ENCODE measurements at places on chromosomes 12 and 14.

DNA sequence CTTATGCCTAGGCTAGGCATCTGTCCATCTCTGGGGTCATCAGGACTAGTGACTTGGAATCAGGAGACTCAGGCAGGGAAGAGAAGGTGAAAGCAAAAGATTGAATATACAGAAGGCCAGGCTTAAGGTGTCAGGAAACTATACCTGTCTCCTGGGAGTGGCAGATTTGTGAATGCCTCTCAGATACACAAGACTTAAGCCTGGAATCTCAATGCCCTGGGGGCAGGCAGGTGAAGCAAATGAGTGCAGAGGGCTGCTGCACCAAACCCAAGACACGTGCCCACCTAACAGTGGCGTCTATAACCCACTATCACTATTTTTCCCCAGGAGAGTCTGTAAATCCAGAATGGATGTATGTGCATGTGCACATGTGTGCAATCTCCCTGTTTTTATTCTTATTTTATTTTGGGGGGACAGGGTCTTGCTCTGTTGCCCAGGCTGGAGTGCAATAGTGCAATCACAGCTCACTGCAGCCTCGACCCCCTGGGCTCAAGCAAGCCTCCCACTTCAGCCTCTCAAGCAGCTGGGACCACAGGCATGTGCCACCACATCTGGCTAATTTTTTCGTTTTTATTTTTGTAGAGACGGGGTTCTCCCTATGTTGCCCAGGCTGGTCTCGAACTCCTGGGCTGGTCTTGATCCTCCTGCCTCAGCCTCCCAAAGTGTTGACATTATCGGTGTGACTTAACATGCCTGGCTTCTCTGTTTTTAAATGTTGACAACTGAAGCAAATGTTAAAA, 31.9 kb upstream of the FOS start:
- DNase-seq: no peak

DNA sequence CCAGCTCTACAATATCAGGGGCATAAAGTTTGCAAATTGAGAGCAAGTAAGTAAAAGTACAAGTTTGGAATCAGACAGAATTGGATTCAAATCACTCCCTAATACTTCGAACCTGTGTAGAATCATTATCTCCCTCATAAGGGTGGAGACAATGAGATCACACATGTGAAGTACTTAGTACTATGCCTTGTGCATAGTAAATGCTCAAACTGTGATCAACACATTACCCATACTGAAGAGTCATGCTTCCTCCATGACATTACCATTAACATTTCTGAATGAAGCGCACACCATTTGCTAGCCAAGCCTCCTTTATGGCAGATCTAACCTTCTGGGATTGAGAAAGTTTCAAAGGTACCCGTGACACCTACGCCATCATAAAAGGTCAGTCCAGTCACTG, 26.6 kb upstream of the NRDE2 start:
- no peak for DNase-seq

DNA sequence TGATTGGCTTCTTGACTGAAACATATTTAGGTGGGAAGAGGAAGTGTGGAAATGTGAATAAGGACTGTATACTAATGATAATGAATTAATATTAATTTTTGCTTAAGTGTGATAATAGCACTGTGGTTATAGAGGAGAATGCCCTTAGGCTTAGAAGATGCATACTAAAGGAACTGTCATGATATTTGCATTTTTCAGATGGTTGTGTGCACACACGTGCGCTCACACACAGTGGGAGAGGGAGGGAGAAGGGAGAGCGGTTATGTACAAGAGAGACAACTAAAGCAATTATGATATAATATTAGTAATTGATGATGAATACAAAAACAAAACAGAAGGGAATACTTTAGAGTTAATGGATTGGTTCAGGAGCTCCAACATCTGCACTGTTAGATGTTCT, 54.2 kb downstream of the RCOR1 start:
- DNase-seq: no peak

- no peak for DNase-seq
These were observed 98.6 kb downstream of the SYNE2 start for GRCh38 chr14:63951429-63951828.

DNA sequence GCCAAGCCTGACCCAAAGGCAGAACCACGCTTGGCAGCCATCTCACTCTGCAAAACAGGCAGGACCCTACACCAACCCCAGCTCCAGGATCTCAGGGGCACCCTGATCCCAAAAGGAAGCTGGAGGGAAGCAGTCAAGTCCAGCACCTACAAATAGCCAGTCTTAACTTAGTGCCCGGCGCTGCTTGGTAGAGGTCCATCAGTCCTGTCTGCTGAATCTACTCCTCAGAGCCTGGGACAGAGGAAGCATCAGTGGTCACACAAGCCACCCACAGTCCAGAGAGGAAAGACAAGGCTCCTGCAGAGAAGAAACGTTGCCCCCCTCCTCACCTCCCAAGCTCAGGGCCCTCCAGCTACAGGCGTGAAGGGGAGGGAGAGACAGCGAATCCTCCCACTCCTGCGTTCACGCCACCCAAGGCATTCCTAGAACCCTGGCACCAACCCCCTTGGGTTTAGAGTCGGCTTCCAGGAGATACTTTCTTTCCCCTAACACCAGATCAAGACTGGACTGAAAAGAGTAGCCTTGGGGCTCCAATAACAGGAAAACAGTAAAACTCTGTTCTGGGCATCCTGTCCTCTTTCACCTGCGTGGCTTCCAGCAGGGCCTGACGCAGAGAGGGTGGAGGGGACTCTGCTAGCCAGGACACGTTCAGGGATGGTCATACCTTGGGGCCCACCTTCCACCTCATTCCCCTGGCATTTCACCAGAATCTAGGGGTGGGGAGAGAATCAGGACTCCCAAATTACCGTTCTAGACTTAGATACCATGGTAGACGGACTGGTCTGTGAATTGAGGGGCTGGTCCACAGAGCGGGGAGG, 1.2 kb downstream of the PXN start:
- DNase-seq: no peak

- no peak for DNase-seq
These were observed 1.4 kb downstream of the ARHGDIB start for GRCh38 chr12:14959916-14960496.

DNA sequence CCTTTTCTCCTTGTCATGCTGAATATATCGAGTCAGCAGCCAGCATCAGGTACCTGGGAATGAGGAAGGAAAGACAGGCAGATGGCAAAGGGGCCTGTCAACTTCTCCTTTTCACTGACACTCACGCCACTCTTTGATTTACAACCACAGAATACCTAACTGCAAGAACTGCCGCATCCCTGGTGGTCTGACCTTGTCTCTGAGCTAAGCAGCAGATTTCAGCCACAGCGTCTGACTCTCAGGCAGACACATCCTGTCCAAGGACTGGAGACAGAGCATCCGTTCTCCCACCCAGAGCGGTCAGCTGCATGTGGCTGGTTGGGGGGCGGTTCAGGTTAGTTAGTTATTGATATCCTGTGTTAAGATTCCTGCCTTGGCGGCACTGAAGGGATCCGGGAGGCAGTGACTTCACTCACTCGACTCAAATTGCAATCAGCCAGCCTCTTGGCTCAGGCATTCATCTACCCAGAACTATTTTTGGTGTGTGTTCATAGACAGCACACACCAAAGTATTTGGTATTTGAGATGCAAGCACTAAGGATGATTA, 11.2 kb upstream of the MAP1LC3B2 start:
- no peak for DNase-seq
